ENCODE measurements at places on chromosomes 7 and 10.

DNA sequence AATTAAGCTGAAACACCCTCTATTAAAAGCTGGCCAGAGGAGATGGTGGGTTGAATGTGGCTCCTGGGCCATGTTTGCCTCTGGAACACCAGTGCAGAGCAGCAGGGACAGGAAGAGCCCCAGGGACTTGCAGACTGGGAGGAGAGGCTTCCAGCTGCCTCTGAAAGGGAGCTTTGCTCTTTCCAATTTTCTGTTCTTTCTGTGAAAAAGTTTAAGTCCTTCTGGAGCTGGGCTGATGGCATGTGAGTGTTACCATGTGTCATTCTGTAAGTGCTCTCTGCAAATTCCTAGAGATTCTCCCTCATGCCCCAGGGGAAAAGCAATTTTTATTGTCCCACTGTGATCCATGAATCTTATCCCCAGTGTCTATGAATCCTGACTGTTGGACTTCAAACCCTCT is 112.8 kb upstream of the LANCL2 start:
- DNase-seq = no peak

DNA sequence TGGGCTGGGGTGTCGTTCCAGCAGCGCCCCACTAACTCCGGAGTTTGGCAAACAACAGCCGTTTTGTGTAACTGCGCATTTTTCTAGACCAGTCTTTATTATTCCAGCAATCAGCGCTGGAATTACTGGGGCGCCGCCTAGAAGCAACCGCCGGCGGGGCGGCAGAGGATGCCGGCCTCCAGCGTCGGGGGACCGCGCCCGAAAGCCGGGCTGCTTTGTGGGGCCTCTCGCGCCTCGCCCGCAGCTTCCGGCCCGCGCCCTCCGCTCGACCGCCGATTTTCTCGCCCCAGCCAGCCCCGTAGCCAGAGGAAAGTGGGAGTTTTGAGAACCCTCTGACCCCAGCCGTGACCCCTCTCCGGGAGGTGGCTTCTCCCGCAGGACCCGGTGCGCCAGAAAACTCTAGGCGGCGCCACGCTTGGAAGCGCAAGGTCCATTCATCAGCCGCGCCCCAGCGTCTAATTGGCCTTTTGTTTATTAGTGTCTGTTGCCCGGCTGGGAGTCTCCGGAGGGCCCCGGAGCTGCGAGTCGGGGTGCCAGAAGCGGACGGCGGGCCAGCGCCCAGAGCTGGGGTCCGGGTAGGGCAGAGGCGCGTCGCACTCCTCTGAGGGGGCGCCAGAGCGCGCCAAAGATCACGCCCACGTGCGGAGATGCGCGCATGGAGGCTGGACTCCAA is 10.7 kb downstream of the EMX2 start:
- DNase-seq = no peak

DNA sequence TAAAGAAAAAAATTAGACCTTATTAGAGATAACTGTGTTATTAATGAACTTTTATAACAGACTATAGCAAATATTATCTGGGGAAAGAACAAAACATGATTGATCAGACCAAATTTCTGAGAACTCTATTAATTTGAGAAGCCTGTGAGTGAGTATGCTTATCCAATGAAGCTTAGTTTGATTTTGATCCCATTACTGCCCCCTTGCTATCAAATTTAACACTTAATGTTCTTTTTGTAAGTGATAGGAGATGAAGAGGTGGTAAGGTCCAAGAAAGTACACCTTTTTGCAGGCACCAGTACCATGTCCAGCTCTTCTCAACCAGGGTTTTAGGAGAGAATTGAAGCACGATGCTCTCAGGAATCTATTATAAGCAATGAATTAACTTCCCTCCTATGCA is 49.9 kb downstream of the ZNF365 start:
- no peak for DNase-seq

GRCh38 chr10:43396928-43397624 is 11.9 kb downstream of the HNRNPF start:
- DNase-seq = peak; percentile 84

DNA sequence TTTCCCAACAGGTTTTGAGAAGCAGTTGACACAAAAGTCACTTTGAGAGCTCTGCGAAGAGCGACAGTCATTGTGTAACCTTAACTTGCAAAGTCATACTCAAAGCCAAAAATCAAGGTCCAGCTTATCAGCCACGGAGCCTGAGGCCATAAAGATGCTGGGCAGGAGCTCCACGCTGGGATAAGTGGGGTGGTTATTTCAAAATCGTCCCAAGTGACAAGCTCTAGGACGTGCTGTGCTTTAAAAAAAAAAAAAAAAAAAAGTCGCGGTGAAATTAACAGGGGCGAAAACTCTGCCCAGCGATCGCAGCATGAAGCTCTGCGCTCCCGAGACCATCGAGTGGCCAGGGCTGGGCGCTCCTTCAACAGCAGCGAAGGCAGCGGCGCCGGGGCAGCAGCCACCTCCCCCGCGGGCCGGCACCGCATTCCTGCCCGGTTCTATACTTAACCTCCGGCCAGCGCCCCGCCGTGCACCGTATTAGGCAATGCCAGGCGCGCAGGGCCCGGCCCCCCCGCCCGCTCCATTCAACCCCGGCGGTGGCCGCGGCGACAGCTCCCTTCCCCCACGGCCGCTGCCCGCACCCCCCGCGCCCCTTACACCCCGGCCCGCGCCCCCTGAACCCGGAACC is 657 bp downstream of the HACD1 start:
- DNase-seq = no peak

DNA sequence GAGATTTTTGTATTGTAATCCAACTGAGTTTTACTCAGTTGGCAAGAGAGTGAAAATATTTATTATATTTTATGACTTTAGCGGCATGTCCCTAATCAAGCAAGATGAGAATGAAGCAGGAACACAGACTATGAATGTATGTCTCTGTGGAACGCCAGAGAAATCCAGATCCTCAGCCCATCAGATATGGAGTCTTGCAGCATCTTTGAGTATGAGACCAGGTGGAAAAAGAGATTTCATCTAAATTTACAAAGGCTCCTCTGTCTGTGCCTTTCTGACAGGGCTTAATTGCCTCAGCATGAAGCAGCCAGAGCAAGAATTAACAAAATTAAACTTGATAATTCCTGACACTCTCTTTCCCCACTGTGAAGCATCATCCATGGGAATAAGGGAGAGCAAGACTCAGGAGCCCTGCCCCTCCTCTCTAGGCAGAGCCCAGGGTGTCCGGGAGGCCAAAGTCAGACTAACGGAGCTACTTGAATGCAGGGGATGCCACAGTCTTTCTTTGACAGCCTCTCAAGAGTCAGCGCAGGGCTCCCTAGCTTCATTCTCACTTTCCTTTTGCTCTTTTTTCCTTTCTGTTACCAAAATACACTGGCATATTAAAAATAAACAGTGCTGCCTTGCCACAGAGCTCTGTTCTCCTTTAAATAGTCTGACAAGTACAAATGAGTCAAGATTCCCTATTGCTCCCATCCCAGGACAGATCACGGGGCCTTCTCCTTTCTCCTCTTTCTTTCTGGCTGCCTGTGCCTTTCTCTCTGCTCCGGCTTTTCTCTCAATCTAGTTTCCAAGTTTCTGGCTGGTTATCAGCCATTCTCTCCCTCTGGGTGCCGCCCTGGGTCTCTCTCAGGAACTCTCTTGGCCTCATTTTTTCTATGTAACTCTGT is 132.2 kb upstream of the INHBA start:
- no peak for DNase-seq

DNA sequence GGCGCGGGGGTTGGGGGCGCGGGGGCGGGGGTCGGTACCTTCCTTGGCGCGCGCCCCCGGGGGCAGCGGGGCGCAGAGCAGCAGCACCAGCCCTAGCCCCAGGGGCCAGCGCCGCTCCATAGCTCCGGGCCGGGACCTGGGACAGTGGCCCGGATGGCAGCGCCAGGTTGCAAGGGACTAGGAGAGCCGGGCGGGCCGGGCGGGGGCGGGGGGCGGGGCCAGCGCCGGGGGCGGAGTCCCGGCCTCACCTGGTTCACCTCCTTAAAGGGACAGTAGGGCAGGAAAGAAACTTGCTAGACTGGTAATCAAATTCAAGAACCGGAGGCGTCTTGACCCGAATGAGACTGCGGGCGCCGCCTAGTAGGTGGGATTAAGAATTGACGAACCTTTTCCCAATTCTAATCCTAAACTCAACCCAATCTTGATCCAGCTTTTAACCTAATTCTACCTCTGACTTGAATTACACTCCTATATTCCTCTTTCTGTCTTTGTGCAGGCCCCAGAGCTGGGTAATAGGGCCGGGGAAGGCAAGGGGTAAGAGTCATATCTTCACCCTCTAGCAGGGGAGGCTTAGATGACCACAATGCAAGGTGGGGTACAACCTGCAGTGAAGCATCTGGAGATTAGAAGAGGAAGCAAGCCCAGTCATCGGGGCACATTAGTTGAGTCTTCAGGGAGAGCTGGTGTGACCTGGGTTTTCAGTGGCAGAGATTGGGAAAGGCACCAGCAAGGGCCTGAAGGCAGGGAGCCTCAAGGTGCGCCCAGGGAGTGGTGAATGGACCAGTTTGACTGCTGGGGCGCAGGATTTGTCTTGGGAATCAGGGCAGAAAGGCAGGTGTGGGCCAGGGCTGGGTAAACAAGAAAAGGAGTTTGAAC is at the start of gene EPHA1:
EPHA1 (minus strand) TSS at position 171 of the 876 bp plus-strand sequence; CDS start at position 120, 51 bp downstream.
- no peak for DNase-seq

GRCh38 chr10:122348512-122348911 is 26.0 kb upstream of the PLEKHA1 start:
- DNase-seq = no peak

GRCh38 chr7:112876877-112877276 is 86.7 kb upstream of the TMEM168 start:
- no peak for DNase-seq

DNA sequence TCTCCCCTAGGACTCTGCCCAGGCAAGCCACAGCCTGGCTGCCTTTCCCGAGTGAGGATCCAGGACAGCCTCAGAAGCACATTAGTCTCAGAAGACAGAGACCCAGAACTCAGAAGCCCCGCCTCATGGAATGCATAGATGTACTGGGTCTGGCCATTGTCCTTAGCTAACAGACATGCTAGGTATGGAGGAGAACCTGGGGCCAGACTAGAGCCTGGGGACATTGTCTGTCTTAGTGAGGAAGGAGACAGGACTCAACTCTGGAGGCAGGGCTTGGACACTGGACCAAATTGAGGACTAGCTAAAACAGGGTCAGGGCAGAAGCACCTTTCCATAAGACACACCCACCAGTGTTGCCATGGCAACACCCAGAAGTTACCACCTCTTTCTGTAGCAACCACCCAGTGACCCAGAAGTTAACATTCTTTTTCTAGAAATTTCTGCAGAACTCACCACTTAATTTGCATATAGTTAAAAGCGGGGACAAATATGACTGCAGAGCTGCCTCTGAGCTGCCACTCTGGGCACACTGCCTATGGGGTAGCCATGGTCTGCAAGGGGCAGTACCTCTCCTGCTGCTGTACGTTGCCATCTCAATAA is 27.5 kb downstream of the TLX1 start:
- no peak for DNase-seq

DNA sequence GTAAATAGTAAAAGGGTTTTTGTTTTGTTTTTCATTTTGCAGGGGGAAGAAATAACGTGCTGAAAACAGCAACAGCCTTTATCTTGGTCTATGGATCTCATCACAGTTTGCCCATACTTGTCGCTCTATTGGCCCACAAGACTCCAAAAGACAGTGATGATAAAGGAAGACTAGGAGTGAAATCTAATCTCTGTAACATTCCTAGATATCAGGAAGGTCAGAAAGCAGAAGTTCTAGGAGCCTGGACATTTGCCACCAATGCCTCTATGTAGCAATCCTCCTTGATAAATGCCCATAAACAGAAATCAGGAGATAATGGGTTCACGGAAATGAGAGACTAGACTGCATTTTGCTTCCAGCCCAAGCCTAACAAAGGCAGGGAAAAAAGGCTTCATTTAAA is 8.9 kb downstream of the CUBN start:
- no peak for DNase-seq

GRCh38 chr7:98294798-98295382 is 13.4 kb downstream of the BRI3 start:
- no peak for DNase-seq

- DNase-seq = peak; percentile 77
Measured at GRCh38 chr10:5446390-5446926, 34.1 kb downstream of the NET1 start.

DNA sequence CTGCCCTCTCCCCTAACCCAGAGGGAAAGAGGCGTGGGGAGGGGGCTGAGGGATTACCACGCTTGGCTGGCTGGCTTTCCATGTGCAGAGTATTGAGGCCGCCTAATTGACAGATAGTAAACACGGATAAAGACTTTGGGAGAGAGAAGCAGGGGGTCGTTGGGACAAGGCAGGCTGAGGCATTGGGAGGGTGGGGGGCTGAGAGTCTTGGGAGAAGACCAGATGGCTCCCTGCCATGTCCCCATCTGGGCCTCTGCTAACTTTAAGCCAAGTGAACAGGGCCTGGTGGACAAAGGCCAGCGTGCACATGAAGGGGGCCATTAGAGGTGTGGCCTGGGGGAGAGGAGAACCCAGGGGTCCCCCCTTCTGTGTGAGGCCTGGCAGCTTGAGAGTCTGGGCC is 55.4 kb upstream of the MXI1 start:
- DNase-seq = no peak

GRCh38 chr10:4807761-4808507 is 18.1 kb upstream of the AKR1E2 start:
- no peak for DNase-seq

DNA sequence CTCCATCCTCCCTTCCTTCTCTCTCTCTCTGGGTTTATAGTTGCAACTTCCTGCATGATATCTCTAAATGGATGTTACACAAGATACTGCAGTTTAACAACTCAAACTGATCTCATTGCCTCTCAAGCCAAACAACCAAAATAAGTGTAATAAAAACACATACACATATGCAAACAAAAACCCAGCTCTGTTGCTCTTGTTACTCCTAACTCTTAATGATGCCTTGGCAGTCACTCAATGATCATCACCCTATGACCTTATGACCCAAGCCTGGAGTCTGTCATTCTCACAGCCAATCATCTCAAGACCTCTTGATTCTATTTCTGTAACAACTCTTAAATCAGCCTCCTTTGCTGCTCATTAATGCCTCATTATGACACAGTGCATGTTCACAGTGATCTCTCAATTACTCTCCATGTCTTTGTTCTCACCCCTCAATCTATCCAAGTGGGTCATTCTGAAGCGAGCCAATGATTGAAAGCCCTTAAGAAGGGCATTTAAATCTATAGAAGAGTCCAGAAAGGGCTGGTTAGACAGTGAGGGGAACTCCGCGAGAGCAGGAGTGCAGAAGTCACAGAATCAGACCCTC is 210.9 kb downstream of the INHBA start:
- DNase-seq = no peak

Data from activated CD4-positive, CD25-positive, alpha-beta regulatory T cell treated with anti-CD3 and anti-CD28 coated beads, Interleukin-2, amount 50 U/mL, for 72 hours (primary cell).